ENCODE measurements at places on chromosomes 4 and X.

DNA sequence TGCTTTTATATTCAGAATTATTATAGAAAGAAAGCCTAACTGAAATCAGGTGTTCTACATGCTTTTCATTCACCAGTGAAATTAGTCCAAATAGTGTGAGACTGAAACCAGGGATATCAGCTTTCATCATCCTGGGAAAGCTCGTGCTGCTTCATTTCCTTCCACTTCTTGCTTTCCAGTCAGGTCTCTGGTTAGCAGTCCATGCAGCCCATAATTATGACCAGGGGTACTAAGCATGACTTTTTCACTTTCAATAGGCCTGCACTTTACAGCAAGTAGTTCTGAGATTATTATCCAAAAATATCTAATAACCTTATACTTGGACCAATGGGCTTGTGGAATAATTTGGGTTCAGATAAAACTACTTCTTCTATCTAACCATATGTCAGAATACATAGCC is 673.2 kb upstream of the MAGEB2 start:
- no peak for DNase-seq

DNA sequence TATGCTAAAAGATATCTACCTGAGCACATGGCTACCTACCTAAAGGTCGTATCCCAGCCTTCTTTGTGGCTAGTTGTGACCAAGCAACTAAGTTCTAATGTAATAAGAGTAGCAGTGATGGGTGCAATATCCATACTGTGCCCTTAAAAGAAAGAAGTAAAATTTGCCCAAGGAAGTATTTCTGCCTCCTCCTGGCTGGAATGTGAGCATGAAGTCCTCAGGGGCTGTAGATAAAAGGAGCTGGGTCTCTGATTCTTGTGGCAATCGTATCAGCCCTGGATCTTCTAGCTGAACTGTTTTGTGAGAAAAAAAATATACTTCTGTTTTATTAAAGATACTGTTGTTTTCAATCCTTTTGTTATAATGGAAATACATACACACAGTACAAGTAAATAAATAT is 217.4 kb downstream of the GPAT3 start:
- no peak for DNase-seq

GRCh38 chrX:10387011-10387410 is 230.2 kb downstream of the CLCN4 start:
- DNase-seq = no peak

GRCh38 chr4:73831569-73831968 is 4.9 kb upstream of the CXCL6 start:
- no peak for DNase-seq

- no peak for DNase-seq
Measured at GRCh38 chr4:152100379-152101201, 339.8 kb upstream of the GATB start.

- DNase-seq = no peak
Measured at GRCh38 chrX:11434607-11435006, 141.4 kb downstream of the AMELX start.

GRCh38 chr4:61068060-61068459 is 132.1 kb upstream of the ADGRL3 start:
- DNase-seq = no peak

DNA sequence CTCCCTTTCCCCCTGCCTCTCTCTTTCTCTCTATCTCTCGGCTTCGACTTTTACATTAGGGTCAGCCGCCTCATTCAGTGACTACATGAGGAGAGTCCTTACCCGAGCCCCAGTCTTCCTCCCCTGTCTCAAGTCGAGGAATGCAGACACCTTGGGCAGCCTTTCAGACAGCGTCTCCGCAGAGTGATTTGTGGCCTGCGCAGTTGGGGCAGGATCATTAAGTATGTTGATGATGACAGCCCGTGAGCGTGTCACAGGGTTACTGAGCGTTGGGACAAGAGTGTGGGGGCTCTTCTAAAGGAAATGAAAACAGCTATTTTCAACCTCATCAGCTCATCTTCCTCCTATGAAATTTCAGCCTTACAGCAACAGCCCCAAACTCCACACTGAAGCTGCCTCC is 312.1 kb upstream of the GATB start:
- DNase-seq = no peak

- DNase-seq = no peak
Measured at GRCh38 chr4:138241281-138242075, 671 bp downstream of the SLC7A11 start.
